ENCODE measurements at places on chromosomes 12 and 14.

- DNase-seq: no peak
These were observed 34.1 kb downstream of the CYP46A1 start for GRCh38 chr14:99718031-99718810.

DNA sequence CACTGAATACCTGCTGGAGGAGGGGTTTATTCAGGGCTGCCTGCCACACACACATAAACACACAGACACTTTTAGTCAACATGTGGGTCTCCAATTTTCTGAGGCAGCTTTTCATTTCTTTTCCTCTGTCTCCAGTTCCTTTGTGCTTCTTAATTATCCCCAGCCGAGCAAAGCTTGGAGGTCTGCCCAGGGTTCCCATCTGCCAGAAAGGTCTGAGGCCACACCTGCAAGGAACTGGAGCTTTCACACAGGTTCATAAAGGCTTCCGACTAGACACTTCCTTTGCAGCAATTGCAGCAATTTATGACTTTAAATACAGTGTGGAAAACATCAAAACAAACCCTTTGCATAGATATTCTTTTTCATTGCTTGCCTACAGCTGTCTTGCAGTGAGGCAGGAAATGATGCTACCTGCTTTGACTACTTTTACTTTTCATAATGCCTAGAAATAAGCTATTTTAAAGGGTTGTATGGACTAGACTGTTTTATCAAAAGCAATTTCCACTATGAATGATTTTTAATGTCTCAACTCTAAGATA, 1318.9 kb downstream of the AACS start:
- no peak for DNase-seq

- DNase-seq: no peak
These were observed 17.6 kb upstream of the CYP46A1 start for GRCh38 chr14:99666533-99666932.

DNA sequence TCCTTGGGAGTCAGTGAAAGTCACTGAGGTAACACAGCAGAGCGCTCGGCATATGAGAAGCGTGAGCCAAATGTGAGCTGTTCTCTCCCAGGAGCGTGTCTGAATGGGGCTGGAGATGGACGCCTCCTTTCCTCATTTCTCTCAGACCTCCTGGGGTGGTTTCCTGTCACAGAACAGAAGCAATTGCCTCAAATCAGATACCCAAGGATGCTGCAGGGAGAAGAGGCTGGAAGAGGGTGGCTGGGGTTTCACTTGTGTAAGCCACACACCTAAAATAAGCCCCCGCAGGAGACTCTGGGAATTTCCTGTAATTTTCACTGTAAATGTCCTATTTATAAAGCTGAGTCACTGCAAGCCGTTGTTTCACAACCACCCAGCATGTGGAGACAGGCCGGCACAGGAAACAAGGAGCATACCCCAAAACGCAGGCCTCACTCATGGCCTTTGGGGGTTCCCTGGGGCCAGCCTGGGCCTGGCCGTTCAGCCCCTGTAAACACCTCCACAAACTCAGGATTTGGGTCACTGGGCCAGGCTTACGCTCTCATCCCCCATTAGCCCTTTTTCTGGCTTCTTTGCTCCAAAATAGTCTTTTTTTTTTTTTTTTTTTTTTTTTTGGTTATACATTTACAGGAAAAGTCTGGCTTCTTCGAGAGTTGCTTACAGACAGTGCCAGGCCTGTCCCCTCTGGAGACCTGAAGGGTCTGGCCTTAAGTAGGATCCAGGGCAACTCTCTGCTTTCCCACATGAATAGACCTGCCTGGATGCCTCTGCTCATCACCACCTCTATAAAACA, 55.3 kb downstream of the VCPKMT start:
- peak; percentile 97 for DNase-seq

- DNase-seq: no peak
These were observed 47.1 kb downstream of the SERPINA3 start for GRCh38 chr14:94659256-94659655.

- DNase-seq: no peak
These were observed 150.3 kb downstream of the CEP83 start for GRCh38 chr12:94309373-94309772.

GRCh38 chr12:51695241-51696010, 104.4 kb downstream of the SCN8A start:
- no peak for DNase-seq

DNA sequence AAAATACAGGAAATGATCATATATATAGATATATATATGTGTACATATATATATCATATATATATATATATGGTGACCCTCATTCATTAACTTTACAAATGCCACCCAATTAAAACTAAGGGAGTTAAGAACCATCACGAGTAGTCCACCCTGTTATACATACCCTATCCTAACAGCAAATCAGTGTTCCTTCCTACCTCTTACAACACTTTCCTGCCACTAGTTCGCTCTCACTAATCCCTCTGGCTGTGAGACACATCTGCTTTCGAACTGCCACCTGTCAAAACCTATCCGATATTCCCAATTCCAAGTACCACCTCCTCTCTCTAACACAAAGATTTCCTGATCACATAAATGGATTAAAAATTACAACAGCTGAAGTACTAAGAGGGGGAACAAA, 100.5 kb downstream of the EEA1 start:
- no peak for DNase-seq

DNA sequence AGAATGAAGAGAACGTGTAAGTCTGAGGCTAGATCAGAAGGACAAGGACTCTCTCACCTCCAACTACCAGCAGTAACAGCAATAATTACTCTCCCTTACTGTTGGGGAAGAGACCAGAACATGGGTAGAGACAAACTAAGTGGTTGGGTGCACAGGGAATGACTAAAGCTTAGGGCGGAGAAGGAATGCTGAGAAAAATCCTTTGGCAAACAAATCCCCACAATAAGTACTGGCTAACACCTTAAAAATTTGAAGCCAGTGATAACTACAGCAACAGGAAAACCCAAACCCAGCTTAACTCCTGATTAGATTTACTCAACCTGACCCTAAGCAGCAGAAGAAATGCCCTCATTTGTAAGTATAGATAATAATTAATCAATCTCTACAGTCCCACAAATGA, 759.0 kb downstream of the AACS start:
- DNase-seq: no peak

DNA sequence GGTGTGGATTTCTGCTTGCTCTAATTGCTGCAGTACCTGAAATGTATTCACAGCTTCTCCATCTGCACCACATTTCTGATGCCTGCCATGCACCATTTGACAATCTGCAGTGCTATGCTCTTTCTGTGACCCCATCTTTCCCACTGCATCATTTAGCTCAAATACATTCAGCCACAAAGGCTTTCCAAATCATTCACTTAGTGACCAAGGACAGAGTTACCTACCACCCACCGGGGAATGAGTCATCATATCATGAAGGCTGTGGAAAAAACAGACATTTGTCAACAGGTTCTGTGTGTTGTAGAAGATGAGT, 465.5 kb upstream of the ATP2B1 start:
- no peak for DNase-seq

DNA sequence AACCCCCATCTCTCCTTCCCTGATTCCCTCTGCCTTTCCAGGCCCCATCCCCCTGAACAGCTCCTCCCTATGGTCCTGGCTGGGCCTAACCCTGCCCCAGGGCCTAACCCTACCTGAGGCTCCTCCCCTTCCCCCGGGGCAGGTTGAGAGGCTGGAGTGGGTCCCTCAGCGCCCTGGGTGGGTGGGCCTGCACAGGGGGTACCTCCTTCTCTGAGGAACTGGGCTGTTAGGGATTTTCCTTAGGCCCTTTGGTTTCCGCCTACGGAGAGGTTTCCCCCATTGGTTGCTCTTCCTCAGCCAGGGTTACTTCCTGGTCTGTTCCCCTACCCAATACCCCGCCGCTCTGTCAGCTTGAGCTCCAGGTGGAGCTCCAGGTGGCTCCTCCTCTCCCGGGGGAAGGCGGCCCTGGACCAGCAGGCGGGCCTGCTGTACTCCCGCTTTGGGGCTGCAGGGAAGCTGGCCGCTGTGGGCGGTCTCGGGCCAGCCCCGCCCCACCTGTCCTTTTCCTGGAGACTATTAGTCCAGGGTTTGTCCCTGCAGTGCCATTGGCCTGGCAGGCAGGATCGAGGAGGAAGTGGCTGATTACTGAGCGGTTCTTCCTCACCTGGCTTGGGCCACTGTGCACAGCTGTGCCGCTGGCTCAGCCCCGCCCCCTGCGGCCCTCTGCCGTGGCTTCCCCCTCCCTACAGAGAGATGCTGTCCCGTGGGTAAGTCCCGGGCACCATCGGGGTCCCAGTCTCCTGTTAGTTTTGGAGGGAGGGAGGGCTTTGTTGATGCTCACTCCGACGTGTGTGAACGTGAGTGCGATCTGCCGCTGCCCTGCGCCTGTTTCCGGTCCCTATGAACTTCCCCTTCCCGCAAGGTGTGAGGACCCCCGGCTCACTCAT, 2.5 kb downstream of the C12orf57 start:
- peak; percentile 80 for DNase-seq

GRCh38 chr14:106694638-106695393, 1168.4 kb downstream of the TMEM121 start:
- peak; percentile 69 for DNase-seq

DNA sequence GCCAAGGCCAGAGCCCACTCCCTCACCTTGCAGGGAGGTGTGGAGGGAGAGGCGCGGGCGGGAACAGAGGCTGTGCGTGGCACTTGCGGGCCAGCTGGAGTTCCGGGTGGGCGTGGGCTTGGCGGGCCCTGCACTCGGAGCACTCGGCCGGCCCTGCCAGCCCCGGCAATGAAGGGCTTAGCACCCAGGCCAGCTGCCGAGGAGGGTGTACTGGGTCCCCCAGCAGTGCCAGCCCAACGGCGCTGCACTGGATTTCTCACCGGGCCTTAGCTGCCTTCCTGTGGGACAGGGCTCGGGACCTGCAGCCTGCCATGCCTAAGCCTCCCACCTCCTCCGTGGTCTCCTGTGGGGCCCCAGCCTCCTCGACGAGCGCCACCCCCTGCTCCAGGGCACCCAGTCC, 107.5 kb downstream of the FAR2 start:
- DNase-seq: no peak

GRCh38 chr12:4214877-4215228, 58.7 kb upstream of the CCND2 start:
- DNase-seq: no peak

- no peak for DNase-seq
These were observed 10.9 kb upstream of the PTGER2 start for GRCh38 chr14:52303236-52303635.

- DNase-seq: no peak
These were observed 8.4 kb downstream of the PACS2 start for GRCh38 chr14:105322791-105323556.

GRCh38 chr14:24377657-24378056, 9.7 kb downstream of the NFATC4 start:
- DNase-seq: no peak
